Chondrocyte (in vitro differentiated cells): ENCODE measurements at places on chromosomes 4 and X. TPM values are rescaled to one million over a fixed set of nuclear protein-coding genes. Genes with fewer than 3 reads are reported as not detected.

- DNase-seq: no peak
- H3K4me1 ChIP-seq: peaks cover 38% of the 10 kb centered on the region
- H3K27me3 ChIP-seq: no peaks in the 10 kb centered on the region
- H3K36me3 ChIP-seq: no peaks in the 10 kb centered on the region
Measured at GRCh38 chr4:925771-926500, 6.2 kb downstream of the GAK start.

DNA sequence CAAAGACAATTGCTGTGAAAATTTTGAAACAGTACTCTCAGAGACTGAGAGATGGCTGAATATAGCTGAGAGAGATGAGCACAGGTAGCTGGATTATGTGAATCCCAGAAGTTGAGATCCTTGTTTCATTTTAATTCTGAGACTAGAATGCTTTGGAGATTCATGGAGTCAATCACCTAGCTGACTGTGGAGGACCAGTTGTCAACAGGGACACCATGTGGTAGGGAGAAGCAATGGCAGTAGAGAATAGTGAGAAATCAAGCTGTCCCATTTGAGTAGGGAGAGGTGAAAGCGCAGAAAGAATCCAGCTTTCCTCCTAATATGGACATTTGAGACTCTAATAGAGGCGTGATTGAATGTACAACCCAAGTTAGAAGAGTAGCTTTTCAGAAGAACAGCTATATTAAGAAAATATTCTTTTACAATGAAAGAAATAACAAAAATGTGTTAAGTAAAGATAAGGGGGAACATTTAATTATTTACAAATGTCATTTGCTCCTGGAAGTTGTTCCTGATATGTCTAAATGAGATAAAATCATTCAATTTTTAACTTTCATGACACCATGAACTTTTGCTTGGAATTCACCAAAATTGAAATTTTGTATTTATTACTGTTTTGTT is 30.3 kb upstream of the GLRB start:
- no peaks in the 10 kb centered on the region for H3K27me3 ChIP-seq
- peaks cover 13% of the 10 kb centered on the region for H3K4me1 ChIP-seq
- DNase-seq: no peak
- H3K4me3 ChIP-seq: no peak overlapping the region

DNA sequence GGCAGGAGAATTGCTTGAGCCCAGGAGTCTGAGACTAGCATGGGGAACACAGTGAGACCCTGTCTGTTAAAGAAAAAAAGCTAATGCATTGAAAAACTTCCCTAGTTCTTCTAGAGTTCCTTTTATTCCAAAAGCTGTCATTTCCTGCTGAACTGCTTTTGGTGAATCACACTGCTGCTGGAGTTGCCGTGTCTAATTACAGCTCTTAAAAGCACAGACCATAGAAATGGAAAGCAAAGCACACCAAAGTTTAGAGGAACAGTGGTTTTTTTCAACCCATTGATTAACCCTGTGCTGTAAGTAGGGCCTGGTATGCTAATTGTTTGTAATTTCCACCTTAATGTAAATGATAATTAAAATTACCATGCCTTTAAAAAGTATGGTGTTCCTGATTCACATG is 52.4 kb downstream of the SEPTIN11 start:
- H3K4me1 ChIP-seq: peaks cover 94% of the 10 kb centered on the region
- peak overlapping the region; percentile 93 for H3K27ac ChIP-seq
- H3K4me3 ChIP-seq: peak overlapping the region; percentile 3
- H3K36me3 ChIP-seq: peaks cover 57% of the 10 kb centered on the region
- DNase-seq: no peak

Gene SCML2
- total RNA-seq: 2.8 to 3.3 TPM (median 3.0 TPM) in 3 replicates

Gene OTC
- not detected in 3 replicates for total RNA-seq
